Muscle of arm (tissue), 14 donors: ENCODE measurements at places on chromosomes 11 and 22. TPM values are rescaled to one million over a fixed set of nuclear protein-coding genes. Genes with fewer than 3 reads are reported as not detected.

DNA sequence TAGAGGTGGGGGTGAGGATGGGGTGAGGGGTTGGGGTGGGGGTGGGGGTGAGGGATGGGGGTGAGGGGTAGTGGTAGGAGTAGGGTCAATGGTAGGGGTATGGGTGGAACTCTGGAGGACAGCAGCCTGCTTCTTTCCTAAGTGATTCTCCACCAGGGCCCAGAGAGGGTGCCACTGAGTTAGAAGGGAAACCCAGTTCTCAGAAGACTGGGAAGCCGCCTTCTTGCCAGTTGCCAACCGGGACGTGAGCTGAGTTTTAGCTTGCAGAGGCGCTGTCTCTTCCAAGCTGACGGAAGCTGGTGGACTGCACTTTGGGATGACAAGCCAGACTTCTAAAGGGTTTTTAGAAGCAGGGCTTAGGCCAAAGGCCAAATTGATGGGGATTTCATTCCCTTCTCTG lies 104.4 kb downstream of the NAT10 start:
- DNase-seq: no peak

DNA sequence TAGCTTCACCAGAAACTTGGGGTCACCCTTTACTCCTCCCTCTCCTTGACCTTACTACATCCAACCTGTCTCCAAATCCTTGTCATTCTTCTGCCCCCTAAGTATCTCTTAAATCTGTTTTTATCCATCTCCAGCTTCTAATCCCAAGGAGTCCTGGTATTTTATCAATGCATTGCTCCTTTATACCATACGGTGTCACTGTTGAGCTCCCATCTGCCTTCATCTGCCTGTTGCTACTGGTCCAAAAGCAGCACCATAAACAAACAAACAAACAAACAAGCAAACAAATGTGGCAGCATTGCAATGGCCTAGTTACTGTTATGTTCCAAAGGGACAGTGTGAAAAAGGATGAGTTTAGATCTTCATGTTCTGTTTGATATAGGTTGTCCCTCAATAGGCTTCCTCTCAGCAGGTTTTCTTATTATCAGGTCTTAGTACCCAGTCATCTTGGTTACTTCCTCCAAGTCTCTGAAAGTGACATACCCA lies 34.2 kb downstream of the DNHD1 start:
- DNase-seq: peak; percentile 60

DNA sequence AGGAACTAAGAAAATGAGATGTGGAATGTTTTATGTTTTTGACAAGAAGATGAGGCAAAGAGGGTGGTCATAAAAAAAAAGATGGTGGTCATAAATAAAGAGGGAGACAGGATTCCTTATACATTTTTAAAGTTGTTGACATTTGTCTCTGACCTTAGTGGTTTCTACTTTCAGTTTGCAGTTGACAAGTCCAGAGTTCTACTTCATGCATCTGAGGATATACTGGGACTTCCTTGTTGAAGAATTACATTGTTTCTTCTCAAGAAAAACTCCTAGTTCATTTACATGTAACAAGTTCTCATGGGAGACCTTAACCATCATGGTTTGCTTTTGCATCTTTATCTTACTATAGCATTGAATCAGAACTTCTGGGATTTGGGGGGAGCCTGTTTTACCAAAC lies 1.2 kb downstream of the OR6X1 start:
- DNase-seq: no peak

- no peak for DNase-seq
Observed at GRCh38 chr11:91104237-91104636, 881.4 kb upstream of the CHORDC1 start.

GRCh38 chr22:46055911-46056545 lies 79.1 kb upstream of the WNT7B start:
- no peak for DNase-seq

- DNase-seq: no peak
Observed at GRCh38 chr11:57490456-57491248, 24.9 kb downstream of the SLC43A1 start.

MFNG gene
- 5.8 TPM for polyA plus RNA-seq

PTPN5 gene
- polyA plus RNA-seq: 0.20 TPM

CRYBB1 gene
- polyA plus RNA-seq: 2.2 TPM

LGALS12 gene
- polyA plus RNA-seq: 0.15 TPM
